ENCODE measurements at places on chromosomes 12 and 14.

- no peak for DNase-seq
Observed at GRCh38 chr12:56803750-56804149, 40.6 kb downstream of the HSD17B6 start.

DNA sequence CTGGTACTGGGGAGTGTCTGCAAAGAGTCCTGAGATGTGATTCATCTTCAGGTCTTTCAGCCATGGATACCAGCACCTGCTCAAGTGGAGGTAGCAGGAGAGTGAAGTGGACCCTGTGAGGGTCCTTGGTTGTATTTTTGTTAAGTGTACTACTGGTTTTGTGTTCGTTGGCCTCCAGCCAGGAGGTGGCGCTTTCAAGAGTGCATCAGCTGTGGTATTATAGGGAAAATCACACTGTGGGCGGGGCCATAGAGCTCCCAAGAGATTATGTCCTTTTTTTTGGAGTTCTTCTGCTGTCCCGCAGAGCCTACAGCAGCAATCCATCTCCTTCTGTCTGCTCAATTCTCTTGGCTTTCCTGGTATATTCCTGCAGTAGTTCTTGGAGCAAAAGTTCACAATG lies 66.8 kb downstream of the SPATA7 start:
- no peak for DNase-seq

- DNase-seq, result no peak
Observed at GRCh38 chr12:44848703-44849085, 27.4 kb downstream of the NELL2 start.

DNA sequence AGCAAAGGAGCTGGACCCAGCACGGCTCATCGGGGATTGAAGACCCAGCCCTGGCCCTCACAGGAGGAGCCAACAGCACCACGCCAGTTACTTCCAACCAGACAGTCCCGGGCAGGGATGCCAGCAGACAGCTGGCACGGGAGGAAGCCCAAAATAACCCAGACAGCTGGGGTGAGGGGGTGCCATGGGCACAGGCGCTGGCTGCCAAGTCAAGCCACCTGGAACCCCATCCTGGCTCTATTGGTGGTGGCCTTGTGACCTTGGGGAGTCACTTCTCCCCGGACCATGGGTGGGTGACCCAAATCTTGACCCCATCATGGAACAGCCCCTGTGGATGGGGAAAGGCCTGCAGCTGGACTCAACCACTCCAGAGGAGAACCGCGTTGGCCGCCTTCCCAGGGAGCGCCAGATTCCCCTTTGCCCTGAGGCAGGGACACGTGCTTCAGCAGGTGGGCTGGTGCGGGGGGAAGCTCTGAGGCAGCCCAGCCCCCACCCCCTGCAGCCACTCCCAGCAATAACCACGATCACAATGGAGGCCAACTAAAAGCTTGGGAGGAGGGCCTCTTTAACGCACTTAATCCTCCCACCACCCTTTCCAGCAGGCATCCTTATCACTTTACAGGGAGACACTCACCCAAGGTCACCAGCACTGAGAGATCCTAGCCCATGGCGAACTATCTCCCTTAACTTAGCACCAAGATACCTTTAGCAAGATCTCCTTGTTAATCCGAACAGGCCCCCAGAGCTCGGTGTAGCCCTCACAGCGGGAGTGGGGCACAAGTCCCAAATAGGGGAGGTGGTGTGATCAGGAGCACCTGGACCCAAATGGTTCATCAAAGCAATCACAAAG lies 4.7 kb upstream of the RHOF start:
- DNase-seq, result peak; percentile 77

GRCh38 chr14:24080142-24080530 lies 8.8 kb downstream of the CPNE6 start:
- no peak for DNase-seq

- DNase-seq, result peak; percentile 12
Observed at GRCh38 chr12:115507951-115508722, 769.4 kb downstream of the MED13L start.

GRCh38 chr14:86639146-86639545 lies 1109.2 kb downstream of the FLRT2 start:
- no peak for DNase-seq

DNA sequence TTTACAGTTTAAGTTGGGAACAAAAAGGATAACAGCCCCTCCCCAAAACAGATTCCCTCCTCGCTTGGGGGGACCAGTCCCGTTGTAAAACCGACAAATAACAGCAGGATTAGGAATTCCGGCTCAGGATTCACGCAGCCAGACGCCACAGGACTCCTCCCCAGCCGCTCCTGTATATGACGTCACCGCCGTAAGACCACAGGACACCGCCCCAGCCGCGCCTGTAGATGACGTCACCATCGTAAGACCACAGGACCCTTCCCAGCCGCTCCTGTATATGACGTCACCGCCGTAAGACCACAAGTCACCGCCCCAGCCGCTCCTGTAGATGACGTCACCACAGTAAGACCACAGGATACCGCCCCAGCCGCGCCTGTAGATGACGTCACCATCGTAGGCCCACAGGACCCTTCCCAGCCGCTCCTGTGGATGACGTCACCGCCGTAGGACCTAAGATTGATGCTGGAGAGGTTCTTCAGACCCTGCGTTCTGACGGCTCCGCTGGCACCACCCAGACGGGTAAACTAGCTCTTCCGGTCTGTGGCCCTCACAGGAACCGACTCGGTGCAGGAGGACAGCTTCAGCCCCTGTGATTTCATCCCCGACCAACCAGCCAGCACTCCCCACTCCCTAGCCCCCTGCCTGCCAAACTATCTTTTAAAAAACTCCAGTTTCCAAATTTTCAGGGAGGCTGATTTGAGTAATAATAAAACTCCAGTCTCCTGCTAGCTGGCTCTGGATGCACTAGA lies 43.9 kb upstream of the FBRSL1 start:
- DNase-seq, result peak; percentile 26

DNA sequence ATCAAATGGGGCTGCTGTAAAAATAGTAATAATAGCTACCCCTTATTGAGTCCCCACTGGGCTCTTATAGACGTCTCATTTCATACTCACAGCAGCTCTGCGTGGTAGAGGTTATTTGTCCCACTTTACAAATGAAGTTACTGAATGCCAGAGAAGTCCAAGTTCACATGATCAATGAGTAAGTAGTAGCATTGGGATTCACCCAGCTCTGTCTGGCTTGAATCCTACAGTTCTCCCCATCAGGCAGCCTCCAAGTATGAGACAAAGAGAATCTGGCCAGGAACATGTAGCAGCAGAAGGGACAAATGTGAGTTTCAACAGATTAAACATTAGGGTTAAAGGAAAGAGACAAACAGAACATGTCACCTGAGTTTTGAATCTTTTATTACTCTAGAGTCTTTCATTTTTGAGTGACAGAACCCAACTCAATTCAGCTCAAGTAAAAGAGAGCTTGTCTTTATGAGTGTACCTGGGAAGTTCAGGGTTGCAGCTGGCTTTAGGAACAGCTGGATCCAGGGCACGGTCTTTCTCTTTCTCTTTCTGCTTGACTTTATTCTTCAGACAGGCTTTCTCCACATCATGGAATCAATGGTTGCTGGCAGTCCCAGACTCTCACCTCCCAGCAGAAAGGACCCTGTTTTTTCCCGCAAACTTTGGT lies 64.1 kb upstream of the JDP2 start:
- DNase-seq, result no peak

DNA sequence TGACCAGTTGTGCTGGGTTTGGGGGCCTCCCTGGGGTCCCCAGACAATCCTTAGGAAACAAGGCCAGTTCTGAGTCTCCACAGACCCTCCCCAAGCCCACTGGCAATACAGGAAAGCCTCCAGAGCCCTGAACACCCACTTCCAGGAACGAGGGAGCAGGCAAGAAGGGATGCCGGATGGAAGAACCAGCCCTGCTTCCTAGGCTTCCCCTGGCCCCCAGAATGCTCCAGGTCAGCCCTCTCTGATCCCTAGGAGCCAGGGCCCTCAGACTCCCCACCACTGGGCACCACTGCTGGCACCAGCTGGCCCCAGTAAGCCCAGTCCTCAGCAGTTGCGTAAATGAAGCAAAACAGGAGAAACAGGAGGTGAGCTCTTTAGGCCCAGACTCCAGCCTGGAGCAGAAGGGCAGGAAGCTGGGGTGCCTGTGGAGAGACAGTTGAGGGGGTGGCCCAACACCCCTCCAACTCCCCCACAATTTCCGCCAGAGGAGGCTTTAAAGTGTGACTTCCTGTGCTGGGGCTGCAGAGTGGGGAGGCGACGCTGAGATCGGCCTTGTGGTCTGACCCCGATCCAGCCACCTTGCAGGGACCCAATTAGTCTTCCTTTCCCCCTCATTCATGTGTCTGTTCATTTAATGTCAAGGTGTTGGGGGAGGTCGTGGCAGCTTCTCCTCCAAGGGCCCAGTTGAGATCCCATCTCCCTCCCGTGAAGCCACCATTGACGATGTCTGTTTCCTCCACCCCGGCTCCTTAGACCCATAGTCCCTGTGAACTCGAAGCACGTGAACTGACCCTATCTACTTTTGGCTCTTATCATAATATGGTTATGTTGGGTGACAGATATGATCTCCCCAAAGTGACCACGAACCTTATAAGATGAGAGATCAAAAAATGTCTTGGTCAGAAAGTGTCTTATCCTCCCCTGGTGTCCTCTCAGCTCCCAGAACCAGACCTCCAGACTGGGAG lies 4.7 kb downstream of the TNFRSF1A start:
- no peak for DNase-seq

GRCh38 chr14:99677231-99678140 lies 6.6 kb upstream of the CYP46A1 start:
- DNase-seq, result no peak

- DNase-seq, result no peak
Observed at GRCh38 chr12:32536000-32536345, 136.6 kb downstream of the FGD4 start.

GRCh38 chr12:69688021-69688420 lies 11.1 kb downstream of the BEST3 start:
- no peak for DNase-seq

DNA sequence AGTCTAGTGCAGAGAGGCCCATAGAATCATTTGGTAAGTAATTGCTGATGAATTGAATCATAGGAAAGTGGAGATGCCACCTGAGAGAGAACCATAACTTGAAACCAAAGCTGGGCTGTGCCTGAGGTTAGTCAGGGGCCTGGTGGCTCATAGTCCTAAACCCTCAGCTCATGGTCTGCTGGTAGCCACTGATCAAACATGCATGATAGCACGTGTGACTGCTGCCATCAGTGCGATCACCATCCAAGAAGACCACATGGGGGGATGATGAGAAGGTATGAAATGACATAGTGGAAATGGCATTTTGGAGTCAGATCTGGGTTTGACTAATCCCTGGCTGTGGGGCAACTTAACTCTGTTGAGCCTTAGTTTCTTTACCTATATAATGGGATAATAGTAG lies 190.5 kb downstream of the CACNA1C start:
- DNase-seq, result no peak
